ENCODE measurements at places on chromosomes 7 and 10.

- DNase-seq: no peak
Observed at GRCh38 chr7:100896732-100897608, 1.3 kb upstream of the ACHE start.

GRCh38 chr10:33487014-33487776 lies 152.7 kb upstream of the NRP1 start:
- DNase-seq: no peak

DNA sequence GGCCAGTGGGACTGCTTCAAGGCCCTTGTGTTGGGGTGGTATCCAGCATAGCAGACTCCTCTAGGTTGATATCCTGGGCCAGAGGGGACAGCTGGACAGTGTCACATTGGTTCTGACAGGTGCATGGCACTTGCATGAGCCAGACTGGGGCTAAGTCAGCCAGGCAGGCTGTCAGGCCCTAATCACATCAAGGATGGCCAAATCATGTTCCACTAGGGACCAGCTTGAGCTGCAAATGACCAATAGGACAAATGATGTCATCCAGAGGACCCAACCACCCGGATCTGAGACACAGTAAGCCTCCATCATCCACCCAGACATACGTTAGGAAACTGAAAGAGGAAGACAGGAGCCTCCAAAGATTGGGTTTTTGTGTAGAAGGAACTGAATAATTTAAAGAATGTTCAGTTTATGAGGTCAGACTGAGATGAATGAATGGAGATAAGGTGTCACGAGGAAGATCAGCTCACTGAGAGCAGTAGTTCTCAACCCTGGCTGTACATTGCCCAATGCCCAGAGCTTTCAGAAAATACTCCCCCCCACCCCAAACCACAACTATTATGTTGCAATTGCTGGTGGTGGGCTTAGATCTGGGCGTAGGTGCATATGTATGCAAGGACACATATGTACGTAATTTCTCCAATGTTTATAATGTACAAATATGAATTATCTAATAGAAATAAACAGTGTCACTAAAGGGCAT lies 75.2 kb upstream of the INHBA start:
- no peak for DNase-seq

- no peak for DNase-seq
Observed at GRCh38 chr10:3978174-3978573, 193.2 kb upstream of the KLF6 start.

- no peak for DNase-seq
Observed at GRCh38 chr7:99829524-99830160, 1.8 kb downstream of the CYP3A43 start.

- no peak for DNase-seq
Observed at GRCh38 chr10:15411010-15411409, 39.9 kb upstream of the FAM171A1 start.

DNA sequence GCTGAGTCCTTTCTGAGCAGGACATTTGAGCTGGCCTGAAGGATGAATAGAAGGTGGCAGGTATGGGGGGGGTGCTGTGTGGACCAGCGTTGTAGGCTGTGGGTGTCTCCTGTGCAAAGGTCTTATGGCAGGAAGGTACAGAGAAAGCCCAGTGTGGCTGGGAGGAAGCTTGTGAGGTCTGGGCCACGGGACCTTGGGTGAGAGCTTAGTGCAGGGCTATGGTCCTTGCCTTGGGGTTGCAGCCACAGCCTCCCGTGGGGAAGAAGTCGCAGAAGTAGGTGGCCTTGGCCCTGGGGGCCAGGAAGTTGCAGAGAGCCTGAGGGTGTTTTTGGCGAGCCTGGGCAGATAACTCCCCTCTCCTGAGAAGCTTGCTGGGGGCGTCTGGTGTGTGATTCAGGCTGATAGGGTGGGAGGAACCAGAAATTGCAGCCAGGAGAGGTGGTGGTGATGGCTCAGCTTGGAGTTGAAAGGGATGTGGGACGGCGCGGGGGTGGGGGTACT lies 172.0 kb upstream of the TNRC18 start:
- DNase-seq: no peak

DNA sequence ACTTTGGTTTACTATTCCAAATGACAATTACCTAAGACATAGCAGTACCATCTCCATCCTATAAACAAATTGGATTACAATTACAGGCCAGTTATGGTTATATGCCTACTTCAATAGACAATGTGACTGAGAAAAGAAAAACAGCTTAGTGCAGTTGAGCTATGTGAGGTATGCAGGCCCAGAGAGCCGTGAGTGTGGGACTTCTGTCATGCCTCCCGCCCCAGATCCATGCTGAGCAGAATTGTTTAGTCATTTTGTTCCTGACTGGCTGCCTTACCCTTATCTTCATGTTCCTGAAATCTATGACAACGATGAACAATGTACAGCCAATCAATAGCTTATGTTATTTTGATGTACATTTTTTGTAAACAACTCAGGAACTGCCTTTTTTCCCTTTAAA lies 21.7 kb downstream of the LARP4B start:
- no peak for DNase-seq

DNA sequence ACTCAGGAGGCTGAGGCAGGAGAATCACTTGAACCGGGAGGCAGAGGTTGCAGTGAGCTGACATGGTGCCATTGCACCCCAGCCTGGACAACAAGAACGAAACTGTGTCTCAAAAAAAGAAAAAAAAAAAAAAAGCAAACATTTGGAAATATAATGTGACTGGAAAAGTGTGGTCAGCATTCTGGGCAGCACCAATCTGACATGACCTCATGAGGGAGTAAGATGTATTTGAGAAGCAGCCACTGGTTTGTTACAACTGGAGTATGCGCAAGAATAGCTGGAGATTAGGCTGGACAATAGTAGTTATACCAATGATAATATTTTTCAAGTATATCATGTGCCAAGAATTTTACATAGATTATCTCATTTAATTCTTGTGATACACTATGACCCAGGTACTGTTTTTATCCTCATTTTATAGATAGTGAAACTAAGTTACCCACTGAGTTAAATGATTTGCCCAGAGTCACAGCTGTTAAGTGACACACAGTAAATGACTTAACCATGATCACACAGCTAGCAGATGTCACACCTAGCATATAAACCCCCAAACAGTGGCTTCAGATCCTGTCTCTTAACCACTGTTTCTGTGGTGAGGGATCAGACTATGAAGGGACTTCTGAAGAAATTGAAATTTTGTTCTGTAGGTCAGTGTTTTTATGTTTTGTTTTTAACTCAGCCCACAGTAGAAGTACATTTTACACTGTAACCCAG lies 11.1 kb downstream of the MCU start:
- no peak for DNase-seq

GRCh38 chr7:12647364-12648219 lies 39.8 kb upstream of the ARL4A start:
- DNase-seq: no peak

DNA sequence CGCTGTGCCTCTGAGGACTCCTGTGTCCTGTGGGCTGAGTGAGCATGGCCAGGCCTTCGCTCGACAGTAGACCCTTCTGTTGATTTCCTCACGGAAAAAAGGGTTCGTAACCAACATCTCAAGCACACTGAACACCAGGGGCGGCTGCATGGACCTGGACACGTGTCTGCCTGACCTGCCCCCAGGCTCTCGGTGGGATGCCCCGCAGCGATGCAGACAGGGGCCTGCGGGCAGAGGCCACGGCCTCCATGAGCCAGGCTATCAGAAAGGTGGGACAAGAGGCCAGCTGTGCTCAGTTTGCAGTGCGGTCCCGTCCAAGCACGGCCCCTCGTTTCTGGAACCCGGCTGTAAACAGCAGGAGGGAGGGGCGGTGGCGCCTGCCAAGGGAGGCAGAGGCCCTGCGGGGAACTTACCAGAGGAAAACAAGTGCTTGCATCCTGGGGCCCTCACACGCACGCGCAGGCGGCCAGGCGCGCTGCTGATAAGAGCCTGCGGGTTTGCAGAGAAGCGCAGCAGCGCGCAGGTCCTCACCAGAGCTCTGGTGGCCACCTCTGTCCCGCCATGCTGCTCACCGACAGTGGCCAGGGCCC lies 10.6 kb downstream of the GPR146 start:
- DNase-seq: peak; percentile 89

- no peak for DNase-seq
Observed at GRCh38 chr10:59580026-59580863, 129.4 kb downstream of the SLC16A9 start.

DNA sequence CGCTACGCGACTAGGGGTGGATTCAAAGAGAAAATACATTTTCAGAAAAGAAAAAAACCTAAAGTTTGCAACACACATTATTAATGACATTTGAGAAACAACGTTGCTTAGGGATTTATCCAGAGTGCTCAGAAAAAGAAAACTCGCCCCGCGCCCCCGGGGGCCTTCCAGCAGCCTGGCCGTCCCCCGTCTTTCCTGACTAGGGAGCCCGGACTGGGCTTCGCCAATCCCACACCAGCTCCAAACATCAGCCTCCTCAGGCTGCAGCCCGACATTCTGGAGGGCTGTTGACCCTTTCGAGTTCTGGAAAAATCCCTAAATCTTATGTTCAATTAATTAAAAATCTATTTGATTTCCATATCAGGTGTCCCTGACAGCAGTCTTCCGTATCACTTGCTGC lies 48.6 kb downstream of the CLEC2L start:
- DNase-seq: no peak

GRCh38 chr7:159040146-159040545 lies 104.5 kb downstream of the VIPR2 start:
- no peak for DNase-seq

DNA sequence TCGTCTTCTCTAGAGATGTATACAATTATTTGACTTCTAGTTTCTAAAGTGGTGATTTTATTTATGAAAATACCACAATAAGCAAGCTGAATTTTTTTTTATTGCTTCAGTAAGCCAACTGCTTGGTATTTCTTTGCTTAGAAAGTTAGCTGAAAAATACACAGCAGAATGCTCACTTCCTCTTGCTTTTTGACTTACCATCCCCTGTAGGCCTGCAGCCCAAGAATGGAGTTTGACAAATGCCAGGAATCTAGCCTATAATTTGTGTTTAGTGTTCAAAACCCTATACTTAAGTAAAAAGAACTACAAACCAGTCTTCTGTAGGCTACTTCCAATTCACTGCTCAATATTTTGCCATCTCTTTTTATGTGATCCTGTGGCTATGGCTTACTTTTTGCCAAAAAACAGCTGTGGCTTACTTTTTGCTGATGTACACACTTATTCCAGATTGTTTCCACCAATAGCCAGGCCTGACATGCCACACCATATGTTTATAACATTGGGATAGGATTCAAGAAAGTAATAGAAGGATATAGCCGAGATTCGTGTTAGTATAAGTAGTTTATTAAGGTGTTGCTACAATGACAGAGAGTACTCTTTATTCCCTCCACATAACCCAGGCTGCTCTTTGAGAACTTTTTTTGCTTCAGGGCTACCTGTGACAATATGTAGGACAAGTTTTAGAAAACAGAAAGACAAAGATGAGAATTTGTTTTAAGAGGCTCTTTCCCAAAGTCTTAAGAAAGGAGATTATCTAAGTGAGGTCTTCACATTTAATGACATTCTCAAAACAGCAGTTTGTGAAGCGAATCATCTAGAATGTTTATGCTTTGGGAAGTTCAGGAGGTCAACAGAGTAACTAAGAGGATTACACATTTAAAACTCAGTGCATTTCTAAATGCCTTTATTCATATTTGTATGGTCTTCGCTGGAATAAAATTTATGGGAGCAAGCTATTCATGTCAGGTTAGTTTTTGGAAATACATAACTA lies 263.9 kb upstream of the FZD1 start:
- no peak for DNase-seq

GRCh38 chr10:94785211-94785610 lies 22.7 kb downstream of the CYP2C19 start:
- no peak for DNase-seq

GRCh38 chr10:85946713-85947326 lies 419.8 kb downstream of the GRID1 start:
- no peak for DNase-seq

GRCh38 chr7:101179117-101179516 lies 976 bp downstream of the NAT16 start:
- no peak for DNase-seq

- no peak for DNase-seq
Observed at GRCh38 chr10:25696013-25696708, 237.9 kb upstream of the MYO3A start.

- no peak for DNase-seq
Observed at GRCh38 chr7:92360387-92360786, 86.9 kb upstream of the GATAD1 start.

DNA sequence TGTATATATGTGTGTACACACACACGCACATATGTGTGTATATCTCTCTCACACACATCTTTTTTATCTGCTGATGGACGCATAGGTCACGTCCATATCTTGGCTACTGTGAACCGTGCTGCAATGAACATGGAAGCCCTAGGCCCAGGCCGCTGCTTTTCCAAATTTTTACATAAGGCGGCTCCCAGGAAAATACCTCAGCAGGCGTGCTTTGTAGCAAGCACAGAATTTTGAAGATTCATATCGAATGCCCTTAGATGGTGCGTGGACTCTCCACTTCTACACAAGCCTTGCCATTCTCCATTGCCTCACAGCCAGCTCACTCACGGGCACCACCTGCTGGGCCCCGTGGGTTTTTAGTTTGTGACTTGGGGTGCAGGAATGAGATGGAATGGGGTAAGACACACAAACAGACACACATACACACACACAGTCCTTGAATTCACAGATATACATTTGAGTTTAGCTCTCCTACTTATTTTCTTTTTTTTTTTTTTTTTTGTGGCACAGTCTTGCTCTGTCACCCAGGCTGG lies 57.9 kb upstream of the RNF32 start:
- no peak for DNase-seq

DNA sequence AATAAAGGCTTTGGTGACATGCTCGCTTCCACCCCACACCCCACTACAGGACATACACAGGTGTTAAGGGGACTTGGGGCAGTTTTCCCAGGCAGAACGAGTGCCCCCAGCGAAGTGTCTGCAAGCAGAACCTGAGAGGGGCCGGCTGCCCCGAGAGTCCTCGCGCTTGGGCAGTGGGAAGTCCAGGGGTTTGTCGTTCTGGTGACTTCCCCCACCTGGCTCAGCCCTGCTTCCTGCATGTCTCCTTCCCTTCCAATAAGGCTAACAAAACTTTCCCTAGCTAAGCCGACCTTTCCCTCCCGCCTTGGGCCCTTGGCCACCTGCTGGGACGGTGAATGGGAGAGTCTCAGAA lies 916 bp downstream of the VWA2 start:
- DNase-seq: no peak

DNA sequence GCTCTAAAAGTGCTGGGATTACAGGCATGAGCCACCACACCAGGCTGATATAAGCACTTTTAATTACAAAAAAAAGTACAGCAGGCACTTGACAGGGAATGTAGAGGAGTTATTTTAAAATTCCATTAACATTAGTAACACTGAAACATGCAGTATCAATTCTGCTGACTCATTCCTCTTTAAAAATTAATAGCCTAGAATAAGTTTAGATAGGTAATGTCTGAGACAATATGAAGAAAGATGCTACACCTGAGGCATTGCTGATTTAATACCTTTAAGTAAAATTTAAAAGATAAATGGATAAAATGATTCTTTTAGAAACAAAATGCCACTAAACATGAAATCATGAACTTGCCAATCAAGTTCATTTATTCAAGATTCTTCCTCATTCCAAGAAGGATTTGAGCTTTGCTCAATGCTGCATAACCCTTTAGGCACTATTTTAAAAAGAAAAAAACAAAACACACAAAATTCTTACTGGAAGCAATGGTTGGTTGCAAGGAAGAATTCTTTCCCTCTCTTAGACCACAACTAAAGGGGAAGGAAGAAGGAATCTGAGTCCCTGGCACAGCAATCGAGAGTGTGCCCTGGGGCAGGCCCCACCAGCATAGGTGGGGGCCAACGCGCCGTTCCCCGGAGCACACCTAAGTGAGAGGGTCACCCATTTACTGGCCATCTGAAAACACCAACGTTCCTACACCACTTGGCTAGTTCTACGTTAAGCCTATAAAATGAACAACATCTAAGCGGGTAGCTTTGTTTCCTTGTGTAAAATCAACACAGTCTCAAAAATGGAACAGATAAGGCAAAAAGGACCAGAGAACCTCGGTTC lies 26.6 kb downstream of the ESYT2 start:
- no peak for DNase-seq

All from sciatic nerve (tissue), 2 donors.